ENCODE measurements at places on chromosomes 7 and 10. TPM values are rescaled to one million over a fixed set of nuclear protein-coding genes. Genes with fewer than 3 reads are reported as not detected.

Gene ATG9B
- total RNA-seq, result 16.8 TPM

Gene ANKRD26
- 6.2 TPM for total RNA-seq

Gene TSPAN12
- not detected for total RNA-seq

Gene SEC31B
- 52.1 TPM for total RNA-seq

Gene MALRD1
- total RNA-seq, result not detected

Gene HIP1
- 1.7 TPM for total RNA-seq

Measured in CD4-positive, alpha-beta T cell (primary cell).